ENCODE measurements at places on chromosomes 3 and 15.

DNA sequence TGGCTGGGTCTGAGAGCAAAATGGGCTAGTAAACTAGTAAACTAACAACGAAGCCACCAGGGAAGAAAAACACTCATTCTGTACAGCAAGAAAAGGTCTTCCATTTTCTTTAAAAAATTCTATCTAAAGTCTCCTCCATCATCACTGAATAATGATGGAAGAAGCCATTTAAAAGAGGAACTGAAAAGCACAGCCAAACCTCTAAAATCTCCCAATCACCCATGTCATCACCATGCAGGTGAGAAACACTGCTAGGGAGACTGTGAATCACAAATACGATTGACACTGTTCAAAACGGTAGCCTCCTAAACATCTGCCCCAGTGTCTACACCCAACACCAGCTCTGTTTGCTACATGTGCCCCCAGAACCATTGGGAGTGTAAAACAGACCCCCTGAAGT is 140.4 kb downstream of the RORA start:
- DNase-seq = no peak

DNA sequence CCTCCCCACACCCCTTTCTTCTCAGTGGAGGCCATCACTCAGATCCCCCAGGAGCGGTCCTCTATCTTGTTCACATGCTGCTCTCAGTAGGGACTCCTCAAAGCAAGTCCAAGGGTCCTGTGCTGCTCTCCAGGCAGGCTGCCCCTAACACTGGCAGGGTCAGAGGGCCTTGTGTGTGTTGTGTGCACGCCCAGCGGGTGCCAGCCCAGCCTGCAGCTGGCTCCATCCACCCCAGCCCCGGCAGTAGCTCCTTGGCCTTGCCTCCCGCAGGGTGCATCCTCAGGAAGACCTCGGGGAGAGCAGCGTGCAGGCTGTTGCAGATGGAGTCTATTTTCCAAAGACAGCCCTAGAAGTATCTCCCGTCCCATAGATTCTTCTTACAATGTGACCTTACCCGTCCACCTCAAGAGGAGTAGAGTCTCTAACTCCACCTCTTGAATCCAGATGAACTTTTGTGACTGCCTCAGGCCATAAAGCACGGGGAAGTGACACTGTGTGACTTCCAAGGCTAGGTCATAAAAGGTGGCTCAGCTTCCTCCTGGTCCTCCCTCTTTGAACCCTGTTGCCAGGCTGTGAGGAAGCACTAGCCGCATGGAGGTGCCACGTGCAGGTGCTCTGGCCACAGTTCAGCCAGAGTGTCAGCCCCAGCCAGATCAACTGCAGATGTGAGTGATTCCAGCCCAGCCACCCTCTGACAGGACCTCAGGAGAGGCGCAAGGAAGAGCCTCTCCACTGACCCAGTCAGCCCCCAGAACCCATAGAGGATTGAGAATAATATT is 531.6 kb downstream of the SHQ1 start:
- DNase-seq = no peak

GRCh38 chr3:2908693-2909351 is 201.4 kb downstream of the IL5RA start:
- DNase-seq = no peak

DNA sequence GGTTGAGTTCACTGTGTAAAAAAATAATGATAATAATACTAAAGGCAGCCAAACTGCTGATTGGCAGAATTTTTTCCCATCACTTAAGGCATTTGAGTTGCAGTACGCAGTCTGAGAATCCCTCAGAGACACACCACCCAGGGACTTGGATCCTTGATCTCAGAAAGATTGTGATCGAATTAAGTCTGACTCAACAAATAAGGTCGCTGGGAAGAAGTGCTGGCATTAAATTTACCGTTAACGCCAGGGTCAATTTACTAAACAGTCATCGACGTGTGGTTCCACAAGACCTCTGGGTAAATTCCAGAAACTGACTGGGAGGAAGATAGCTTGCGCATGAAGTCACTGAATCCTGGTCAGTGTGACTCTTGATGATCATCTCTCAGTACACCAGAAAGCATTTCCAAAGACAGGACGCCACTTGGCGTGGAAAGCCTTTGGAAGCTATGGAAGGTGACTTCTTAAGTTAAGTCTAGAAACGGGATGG is 48.3 kb upstream of the CGNL1 start:
- DNase-seq = no peak

GRCh38 chr3:179026636-179027035 is 45.0 kb downstream of the ZMAT3 start:
- no peak for DNase-seq
